ENCODE measurements at places on chromosomes 4 and X.

- DNase-seq, result no peak
Observed at GRCh38 chr4:139532947-139533346, 23.1 kb downstream of the SETD7 start.

DNA sequence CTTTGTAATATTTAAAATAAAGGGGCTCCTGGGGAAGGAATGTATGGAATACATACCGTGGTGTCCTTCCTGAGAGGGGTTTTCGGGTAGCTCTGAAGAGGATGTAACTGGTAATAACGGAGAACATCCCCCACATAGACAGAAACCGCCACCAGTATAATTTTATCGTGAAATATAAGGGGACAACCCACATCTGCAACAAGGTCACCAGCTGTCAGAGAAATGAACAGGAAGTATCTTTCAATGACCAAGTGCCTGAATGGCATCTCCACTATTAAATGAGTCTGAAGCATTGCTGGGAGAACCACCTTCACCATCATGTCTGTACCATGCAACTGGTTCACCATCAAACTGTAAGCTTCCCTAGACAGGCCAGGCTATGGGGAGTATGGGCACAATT, 31.7 kb downstream of the RNF175 start:
- DNase-seq, result no peak

DNA sequence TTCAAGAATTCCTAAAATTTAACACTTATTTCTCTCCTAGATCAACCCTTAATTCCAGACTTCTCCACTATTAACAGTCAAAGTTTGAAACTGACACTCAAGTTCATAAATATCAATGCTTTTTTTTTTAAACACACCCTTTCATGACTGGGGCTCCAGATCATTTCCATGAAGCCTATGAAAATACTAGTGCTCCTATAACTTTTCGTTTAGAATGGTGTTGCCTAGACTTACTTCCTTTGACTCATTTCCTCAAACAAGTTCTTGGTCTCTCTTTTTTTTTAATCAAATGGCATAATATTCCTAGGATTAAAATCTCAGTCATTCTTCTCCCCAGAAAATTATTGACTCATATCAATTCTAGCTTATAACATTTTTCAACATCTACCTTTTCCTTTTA, 13.1 kb downstream of the ZMAT1 start:
- DNase-seq, result no peak

GRCh38 chr4:130395871-130396270, 1299.9 kb downstream of the C4orf33 start:
- DNase-seq, result no peak

- no peak for DNase-seq
Observed at GRCh38 chr4:128782076-128782715, 27.3 kb upstream of the JADE1 start.

DNA sequence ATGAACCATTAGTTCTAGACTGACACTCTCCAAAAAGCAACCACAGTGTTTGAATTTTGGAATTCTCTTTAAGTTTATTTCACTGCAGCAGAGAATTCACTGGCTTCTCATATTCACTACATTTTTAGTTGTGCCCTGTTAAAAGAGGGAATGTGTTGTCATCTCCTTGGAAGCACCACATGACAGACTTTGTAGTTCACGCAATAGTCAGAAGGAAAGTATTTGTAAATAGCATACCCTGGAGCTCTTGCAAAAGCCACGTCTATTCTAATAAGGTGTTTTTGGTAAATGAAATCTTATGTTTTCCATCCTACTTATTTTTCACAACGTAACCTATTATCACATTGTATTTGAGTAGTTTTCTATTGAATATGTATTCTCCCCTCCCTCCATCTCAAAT, 25.8 kb downstream of the DOCK11 start:
- DNase-seq, result no peak

DNA sequence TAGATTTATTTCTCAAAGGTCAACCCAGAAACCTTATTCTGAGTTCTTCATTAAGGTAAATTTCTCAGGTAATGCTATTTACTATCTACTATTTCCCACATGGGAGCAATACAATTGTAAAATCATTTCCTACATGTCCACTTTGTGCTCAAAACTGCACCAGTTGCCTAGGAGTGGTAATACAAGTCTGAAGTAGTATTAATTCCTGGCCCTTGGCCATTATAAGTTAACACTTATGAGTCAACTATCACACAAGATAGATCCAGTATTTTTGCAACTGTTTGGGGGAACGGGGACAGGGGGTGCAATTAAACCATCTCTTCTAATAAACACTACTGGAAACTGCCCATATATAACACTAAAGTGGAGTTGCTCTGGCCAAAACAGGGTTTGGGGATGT, 48.9 kb downstream of the ACSL4 start:
- DNase-seq, result no peak

DNA sequence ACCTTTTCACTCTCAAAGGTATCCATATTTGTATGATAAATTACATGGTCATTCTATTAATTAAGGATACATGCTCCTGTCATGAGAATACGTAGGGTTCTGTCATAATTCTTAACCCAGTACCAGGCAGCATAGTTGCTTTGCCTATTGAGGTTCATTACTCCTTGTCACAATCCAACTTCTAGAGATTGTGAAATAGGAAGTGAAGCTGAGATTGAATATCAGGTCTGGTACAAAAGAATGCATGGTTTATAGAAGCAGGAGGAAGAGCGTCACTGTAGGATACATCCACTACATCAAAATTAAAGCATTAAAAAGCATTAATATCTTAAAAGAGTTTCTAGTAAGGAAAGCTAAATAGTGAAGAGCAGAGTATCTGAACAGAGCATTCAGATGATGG, 647.0 kb downstream of the IQCM start:
- no peak for DNase-seq

DNA sequence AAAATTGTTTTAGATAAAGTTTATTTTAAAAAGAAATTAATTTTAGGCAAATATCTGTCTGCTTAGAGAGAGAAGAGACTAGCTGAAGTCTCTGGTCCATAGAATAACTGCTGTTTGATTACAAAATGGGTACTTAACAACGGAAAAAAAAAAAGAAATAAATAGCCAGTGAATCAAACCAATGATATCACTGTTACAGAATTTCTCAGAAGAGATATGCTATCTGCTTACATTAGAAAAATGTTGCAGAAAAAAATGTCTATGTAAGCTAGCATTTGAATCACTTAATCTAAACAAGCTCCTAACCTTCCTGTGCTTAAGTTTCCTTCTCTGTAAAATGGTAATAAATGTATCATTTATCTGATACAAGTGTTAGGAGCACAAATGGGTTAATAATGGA, 189.9 kb downstream of the IL15 start:
- no peak for DNase-seq

DNA sequence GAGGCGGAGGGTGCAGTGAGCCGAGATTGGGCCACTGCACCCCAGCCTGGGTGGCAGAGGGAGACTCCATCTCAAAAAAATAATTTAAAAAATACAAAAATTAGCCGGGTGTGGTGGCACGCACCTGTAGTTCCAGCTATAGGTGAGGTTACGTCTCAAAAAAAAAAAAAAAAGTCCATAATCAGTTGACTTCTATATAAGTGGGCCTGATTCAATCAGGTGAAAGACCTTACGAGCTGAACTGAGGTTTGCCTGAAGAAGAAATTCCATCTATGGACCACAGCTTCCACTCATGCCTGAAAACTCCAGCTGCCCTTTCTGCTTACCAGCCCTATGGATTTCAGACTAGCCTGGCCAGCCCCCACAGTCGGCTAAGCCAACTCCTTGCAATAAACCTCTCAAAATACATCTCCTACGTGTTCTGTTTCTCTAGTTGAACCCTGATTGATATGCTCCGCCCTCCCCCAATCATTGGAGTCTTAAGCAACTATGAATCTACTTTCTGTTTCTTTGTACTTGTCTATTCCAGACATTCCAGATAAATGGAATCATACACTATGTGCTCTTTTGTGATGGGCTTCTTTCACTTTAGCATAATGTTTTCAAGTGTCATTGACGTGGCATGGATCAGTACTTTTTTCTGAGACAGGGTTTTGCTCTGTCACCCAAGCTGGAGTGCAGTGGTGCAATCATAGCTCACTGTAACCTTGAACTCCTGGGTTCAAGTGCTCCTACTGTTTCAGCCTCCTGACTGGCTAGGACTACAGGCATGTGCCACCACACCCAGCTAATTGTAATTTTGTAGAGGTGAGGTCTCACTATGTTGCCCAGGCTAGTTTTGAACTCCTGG, 36.6 kb downstream of the SAT1 start:
- no peak for DNase-seq

GRCh38 chr4:3234171-3235029, 14.6 kb upstream of the MSANTD1 start:
- no peak for DNase-seq

- no peak for DNase-seq
Observed at GRCh38 chrX:71227370-71228062, 4.5 kb downstream of the GJB1 start.

DNA sequence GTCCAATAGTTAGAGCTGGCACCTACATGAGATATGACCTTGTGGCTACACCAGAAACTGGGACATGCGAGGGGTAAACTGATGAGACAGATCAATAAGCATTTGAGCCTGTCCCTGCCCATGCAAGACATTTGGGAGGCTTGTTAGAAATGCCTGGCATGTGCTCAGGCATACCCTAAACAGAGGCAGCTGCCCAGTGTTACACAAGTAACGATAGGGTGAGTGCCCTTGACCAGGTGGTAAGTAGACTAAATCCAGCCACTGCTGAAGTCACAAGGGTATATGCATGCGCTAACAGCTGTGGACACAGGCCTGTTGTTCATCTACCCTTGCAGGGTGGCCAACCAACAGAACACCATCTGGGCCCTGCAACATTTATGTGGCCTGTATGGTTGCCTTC, 56.1 kb upstream of the CCDC149 start:
- DNase-seq, result no peak

GRCh38 chrX:3129256-3129655, 88.0 kb downstream of the ARSF start:
- DNase-seq, result no peak

- DNase-seq, result no peak
Observed at GRCh38 chrX:72280321-72280845, 3.3 kb upstream of the RPS4X start.

- no peak for DNase-seq
Observed at GRCh38 chr4:87698394-87698793, 48.3 kb downstream of the DMP1 start.

DNA sequence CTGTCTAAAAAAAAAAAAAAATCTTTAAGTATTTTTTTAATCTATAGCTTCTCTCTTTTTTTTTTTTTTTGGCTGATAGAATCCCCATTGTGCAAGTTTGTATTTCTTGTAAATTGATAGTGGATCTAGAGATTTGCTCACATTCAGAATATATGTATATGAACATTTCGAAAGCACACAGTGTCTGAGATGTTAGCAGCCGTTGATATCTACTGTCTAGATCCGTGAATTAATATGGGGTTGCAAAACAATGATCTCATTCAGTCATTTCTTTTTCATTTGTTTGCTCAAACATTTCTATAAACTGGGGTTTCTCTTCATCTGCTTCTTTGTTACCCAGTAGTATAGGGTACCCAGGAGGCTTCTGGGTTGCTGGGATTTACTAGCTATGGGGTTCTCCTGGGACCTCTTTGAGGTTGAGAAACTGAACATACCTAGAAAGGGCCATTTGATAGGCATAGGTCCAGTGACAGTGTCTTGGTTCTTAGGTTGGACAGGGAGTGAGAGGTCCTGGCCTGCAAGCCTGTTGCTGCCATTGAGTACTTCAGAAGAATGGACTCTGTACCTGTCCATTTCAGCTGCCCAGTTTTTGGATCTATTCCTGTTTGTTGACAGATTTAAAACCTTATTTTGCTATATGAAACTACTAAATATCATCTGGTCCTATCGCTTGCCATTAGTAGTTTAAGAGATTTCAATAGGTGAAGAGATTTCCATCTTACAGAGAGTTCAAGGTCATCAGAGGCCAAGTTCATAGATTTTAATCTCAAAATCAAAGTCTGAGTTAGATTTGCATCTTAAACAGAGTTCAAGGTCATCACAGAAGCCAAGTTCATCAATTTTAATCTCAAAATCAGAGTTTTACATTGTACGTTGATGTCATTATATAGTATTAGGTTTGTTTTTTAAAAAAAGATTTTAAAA, 50.8 kb downstream of the WWC2 start:
- DNase-seq, result no peak

GRCh38 chrX:84218726-84219125, 30.7 kb upstream of the RPS6KA6 start:
- DNase-seq, result no peak

GRCh38 chr4:184898793-184899192, 73.0 kb upstream of the ACSL1 start:
- no peak for DNase-seq

GRCh38 chrX:23662853-23663252, 4.4 kb upstream of the PRDX4 start:
- DNase-seq, result no peak

- DNase-seq, result no peak
Observed at GRCh38 chr4:87838205-87838604, 5.4 kb downstream of the MEPE start.

DNA sequence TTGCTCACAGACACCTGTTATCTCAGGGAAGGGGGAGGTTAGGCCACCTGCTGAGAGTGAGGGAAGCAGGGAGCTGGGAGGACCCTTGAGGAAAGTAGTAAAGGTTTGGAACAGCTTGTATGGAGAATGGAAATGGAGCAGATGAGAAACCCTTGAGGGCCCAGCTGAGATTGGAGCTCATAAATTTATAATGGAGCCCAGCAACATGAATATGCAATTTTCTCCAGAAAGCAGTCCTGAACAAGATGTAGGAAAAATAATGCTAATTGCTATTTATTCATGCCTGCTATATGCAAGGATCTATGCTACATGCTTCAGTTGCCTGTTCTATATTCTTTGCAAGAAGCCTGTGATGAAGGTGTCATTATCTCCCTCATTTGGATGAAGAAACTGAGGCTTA, 67.5 kb upstream of the LEF1 start:
- no peak for DNase-seq

DNA sequence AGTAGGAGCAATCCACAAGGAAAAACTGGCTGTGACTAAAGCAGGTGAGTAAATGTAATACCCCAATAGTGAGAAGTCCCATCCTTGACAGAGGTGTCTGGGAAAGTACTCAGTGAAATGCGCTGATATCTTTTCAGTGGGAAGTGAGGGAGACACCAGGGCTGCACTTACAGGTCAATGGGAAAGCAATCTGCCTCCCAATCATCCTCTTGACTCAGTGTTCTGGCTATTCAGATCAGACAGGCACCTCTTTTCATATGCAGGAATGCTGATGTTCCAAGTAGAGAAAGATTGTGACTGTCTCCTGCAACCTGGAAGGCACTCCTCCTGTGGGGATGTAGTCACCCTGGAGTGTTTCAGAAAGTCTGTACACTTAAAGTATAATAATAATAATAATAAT, 39.9 kb upstream of the SPIN2A start:
- DNase-seq, result no peak
